ENCODE measurements at places on chromosomes 3 and 15.

DNA sequence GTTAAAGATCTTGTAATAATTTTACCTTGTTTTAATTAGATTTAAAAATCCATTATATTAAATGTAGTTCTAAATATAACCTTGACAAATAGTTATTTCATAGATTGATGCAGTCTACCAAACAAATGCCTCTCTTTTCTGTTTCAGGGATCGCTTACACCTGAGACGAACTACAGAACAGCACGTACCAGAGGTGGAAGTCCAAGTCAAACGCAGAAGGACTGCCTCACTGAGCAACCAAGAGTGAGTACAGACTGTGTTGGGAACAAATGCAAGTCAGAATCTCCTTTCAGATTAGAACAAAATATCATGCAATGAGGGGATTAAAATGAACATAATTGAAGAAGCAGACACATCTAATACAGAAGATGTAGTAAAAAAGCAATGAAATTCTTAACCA is 7.2 kb downstream of the SNRPN start:
- no peak for DNase-seq

GRCh38 chr3:127213381-127213918 is 20.5 kb downstream of the PRR23E start:
- no peak for DNase-seq

DNA sequence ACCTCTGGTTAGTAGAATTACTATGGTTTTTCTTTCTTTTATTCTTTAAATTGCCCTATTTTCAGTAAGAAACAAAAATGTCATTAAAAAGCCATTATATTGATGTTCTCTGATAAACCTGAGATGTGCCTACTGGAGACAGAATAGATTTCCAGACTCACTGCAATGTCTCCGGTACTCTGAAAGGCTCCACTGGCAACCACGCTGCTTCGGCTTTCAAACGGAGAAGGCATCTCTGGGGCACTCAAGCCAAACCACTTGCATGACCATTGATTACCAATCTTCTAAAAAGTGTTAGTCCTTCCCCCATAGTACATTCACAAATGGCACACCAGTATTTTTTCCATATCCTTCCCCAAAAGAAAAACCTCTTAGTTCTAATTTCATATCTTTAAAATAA is 82.6 kb downstream of the CBLB start:
- DNase-seq: no peak

DNA sequence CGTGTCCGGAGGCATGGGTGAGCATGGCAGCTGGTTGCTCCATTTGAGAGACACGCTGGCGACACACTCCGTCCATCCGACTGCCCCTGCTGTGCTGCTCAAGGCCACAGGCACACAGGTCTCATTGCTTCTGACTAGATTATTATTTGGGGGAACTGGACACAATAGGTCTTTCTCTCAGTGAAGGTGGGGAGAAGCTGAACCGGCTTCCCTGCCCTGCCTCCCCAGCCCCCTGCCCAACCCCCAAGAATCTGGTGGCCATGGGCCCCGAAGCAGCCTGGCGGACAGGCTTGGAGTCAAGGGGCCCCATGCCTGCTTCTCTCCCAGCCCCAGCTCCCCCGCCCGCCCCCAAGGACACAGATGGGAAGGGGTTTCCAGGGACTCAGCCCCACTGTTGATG is 49.5 kb downstream of the PGPEP1L start:
- no peak for DNase-seq

GRCh38 chr3:185717121-185717520 is 107.7 kb downstream of the IGF2BP2 start:
- no peak for DNase-seq

DNA sequence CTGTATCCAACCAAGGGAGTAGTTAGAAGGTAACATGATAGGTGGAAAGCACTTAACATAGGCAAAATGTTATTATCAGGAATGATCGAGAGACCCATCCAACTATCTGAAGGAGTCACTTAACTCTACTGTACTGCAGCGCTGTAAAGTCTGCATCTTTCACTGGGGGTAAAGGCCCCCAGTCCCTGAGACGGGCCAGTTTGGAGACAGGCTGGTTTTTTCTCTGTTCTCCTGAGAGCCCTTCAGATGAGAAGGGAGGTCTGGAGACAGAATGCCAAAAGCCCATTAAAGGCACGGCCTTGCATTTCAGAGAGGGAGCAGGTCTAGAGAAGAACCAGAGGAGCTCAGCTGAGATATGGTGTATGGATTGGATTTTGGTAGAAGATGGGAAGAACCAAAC is 71.3 kb upstream of the CGNL1 start:
- no peak for DNase-seq

GRCh38 chr3:48502728-48503168 is 1.2 kb downstream of the SHISA5 start:
- no peak for DNase-seq

DNA sequence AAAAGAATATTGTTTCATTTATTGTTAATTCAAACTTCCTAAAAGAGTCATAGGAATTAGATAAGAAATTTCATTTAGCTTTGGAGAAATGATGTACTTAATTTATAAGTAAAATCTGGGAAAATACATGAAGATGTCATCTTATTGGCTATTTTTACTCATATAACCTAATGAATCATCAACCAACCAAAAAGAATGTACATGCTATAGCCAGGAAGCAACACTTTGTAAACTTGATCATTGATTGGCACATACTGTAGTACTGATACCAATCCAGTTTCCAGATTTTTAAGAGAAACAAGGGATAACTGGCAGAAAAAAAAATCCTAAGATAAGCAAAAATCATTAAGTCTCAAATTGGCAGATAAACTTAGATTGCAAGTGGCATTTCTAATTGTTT is 207.9 kb upstream of the CDIN1 start:
- no peak for DNase-seq

GRCh38 chr3:152362086-152362485 is 93.4 kb downstream of the MBNL1 start:
- DNase-seq: no peak

GRCh38 chr3:119630128-119630879 is 30.1 kb downstream of the POPDC2 start:
- DNase-seq: no peak

DNA sequence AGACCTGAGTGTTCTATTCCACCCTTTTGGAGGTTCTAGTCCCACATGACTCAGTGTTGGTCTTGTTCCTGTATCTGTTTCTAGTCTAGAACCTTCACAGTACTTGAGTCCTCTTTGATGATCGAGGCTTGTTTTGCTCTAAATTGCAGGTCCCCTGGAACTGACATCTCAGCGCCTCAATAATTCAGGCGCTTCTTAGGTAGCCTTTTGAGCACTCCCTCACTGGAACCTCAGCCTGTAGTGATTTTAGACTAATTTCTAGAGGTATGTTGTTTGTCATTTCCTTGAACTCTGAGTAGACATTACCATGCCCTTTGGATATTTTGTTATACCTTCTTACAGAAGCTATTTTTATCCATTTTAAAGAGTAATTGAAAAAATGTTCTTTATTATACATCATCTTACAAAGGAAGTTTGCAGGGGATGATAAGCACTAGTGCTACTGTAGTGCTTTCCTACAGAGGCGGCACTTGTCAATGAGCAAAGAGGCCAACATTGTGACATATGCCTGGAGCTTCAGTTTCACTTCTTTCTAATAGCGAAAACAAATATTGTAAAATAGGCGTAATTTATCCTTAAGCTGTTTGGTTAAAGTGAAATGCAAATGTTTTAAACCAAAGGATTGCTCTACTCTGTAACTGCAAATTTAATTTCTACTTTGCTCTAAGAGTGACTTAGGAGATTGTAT is 75.7 kb downstream of the EFL1 start:
- no peak for DNase-seq

- DNase-seq: no peak
Measured at GRCh38 chr3:63349583-63350573, 71.8 kb downstream of the SYNPR start.

- DNase-seq: no peak
Measured at GRCh38 chr15:68601206-68602197, 22.7 kb downstream of the CORO2B start.

DNA sequence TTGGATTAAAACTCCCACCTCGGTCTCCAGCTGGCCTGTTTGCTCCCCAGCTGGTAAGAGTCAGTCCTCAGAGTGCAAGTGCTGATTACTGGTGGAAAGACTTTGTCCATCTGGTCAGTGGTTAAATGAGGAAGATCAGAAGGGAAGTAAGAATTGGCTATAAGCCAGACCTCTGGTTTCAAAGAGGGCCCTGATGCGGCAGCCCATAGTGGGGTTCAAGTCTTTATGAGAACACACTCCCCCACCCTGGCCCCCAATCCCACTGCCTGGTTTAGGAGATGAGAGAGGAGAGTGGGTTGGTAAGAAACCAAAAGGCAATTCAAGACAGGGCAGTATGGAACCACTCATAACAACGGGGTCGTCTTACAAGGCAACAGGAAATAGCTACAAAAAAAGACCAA is 65.0 kb downstream of the FRMD4B start:
- DNase-seq: no peak

- DNase-seq: no peak
Measured at GRCh38 chr3:184343200-184343876, 5.9 kb downstream of the FAM131A start.

- no peak for DNase-seq
Measured at GRCh38 chr3:66414846-66415245, 86.0 kb downstream of the LRIG1 start.

DNA sequence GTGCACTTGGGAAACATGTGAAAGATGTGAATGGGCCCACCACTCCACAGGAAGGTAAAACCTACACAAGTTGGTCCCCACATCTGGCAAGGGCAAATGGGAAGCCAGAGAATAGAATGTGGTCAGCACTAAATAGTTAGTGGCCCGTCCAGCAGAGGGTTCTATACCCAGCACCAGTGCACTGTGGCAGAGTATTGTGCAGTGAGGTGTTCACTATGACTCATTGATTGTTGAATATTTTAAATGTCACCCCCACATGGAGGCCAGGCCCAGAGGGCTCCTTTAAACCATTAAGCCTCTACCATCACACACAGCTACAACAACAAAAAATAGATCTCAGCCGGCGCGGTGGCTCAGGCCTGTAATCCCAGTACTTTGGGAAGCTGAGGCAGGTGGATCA is 11.7 kb downstream of the FRMD5 start:
- DNase-seq: no peak

GRCh38 chr15:45326741-45327140 is 51.6 kb downstream of the GATM start:
- DNase-seq: no peak

GRCh38 chr15:31367730-31368344 is 41.2 kb downstream of the KLF13 start:
- no peak for DNase-seq

DNA sequence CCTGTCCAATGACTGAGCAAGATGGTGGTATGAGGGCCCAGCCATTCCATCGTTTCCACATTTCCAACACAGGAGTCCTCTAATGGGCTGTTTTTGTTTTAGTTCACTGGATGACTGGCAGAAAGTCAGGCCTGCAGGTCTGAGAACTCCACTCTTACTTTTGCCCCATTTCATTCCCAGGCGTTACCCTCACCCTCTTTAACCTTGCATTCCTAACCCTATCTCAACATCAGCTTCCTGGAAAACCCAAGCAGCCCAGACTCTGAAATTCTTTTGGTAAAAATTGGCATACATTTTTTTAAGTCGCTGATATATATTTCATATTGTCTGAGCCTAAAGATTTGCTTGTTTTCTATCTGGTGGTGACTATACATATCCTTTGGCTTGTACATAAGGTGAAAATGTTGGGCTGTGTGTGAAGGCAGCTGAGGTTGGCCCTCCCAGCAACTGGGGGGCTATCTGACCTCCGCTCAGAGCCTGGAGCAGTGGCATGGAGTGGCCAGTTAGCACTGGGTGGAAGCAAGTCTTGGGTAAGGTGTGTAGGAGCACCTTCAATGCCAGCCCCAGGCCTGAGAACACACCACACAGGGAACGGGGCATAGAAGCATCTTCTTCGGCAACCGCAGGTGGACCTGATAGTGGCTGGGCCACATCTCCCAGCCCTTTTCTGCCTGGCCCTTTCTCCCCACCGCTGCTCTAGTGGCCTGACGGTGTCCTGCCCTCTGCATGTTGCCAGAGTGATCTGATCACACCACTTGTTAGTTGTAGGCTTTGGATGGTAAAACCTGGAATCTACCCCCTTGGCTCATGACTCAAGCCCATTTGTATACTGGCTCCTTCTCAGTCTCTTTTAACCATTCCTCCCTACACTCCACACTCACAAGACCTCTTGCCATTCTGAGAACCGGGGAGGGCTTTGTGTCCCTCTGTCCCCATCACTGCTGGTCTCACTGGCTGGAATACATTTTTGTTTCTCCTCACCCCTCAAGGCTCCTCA is 50.0 kb downstream of the AMOTL2 start:
- DNase-seq: no peak

DNA sequence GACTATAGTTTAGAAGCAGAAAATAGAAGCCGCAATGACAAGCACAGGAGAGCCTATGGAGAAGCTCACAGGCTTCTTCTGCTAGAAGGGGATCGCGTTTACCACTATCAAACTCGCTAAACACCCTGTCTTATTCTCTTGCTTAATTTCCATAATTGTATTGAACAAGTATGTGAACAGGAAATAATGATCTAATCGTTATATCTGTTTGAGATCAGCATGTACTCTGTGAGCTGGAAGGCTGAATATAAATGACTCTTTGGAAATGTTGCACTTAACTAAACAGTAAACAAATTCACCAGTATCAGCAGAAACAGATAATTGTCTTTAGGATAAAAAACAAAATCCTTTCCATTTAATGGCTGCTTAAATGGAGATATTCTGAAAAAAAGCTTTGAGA is 15.0 kb downstream of the NEK10 start:
- DNase-seq: no peak

DNA sequence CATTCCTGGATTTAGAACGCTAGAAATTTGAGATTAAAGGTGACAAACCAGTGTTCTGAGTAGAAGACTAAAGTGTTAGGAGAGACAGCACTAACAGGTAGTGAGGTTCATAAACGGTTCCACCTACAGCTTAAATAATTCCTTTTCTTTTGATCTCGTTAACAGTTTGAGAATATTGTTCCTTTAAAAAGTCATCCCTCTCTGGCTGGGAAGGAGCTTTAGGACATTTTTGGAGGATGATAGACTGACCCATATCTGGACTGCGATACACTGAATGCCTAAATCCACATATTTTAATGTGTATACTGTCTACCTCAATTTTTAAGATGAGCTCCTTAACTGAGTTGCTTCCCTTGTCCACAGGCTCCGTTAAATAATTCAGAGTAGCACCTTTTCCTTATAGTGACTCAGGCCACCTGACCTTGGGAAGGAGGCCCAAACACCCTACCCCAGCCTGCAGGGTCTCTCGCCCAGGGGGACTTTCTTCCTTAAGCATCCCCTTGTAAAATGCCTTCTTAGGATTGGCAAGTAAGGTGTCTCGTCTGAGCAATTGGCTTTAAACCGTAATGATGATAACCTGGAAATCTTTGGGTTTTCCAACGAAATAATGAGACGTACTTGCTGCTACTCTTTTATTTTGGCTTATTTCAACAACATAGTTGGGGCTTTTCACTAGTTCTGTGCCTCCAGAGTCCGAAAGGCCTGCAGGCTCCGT is 3.3 kb downstream of the TRIM71 start:
- no peak for DNase-seq

GRCh38 chr3:147431751-147432150 is 22.6 kb downstream of the ZIC1 start:
- no peak for DNase-seq

All from activated gamma-delta T cell treated with Interleukin-2 at 50 U/mL for 16 hours (primary cell).